ENCODE measurements at places on chromosomes 3 and 15.

DNA sequence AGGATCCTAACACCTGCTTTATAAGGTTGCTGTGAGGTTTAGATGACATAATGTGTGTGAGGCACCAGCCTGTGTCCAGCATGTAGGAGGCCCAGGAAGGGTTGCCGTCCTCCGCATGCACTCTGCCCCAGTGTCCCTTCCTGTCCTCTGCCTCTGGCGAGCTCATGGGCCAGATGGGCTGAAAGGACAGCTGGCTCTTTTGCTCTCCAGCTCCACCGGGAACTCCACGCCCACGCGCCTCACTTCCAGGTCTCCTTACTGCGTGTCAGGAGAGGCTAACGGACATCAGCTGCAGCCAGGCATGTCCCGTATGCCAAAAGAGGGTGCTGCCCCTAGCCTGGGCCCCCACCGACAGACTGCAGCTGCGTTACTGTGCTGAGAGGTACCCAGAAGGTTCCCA, 12.2 kb downstream of the MUC20 start:
- no peak for DNase-seq

- DNase-seq: no peak
Measured at GRCh38 chr3:37926611-37927010, 64.0 kb upstream of the VILL start.

DNA sequence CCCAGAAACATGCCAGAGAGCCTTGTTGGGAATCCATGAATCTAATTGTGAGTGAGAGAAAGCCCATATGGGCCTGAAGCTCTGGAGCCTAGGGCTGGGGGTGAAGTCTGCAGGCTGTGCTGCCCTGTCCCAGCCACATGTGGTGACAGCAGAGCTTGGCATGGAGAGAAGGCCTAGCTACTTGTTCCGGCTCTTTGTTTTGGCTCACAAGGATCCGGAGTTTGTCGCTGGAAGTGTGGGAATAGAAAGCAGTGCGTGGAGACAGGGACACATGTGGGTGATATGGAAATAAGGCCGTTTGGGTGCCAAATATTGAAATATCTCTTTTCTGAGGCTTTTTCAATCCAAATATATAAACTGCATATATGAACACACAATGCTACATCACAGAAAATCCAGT, 78.2 kb downstream of the CLSTN2 start:
- no peak for DNase-seq

DNA sequence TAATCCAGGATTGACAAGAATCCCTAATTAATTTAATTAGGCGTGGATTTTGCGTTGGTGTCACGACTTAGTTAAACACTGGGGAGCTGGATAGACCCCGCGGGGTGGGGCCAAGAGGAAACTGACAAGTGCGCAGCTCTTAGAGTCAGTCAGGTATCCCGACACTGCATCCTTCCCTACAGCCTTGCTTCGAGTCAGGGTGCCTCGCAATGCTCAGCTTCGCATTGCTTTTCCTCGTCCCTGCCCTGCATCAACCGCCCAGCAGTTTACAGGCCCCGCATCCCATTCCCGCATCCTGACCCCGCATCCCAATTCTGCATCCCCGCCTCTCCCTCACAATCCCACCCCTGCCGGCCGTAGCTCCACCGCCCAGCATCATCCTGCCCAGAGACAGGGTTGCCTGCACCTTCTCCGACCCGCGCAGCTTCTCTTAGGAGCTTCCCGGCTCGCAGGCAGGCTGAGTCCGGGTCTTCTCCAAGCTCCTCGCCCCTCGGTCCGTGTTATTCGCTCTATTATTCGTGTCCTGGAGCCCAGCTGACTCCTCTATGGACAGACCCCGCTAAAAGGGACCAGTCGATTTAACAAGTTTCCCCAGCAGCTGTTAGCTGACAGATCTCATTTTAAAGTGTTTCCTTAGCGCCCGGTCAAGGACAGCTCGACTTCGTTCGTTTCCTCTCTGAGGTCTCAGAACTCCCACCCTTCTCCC, 699 bp upstream of the SHOX2 start:
- DNase-seq: no peak

DNA sequence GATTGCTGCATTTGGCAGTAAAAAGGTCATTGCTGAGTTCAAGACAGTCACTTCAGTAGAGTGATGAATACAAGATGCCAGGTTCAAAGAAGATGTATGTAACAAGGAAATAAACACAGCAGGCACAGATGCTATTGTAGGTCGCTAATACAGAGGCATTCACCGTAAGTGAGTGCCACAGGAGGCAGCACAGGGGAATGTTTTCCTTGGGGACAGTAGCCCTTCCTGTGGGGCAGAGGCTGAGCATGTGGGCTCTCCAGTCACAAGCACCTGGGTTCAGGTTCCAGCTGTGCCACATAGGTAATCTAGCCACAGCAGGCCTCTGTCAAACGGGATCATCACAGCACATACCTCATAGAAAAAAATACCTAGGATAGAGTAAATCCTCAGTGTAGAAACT, 86.3 kb downstream of the RSL24D1 start:
- no peak for DNase-seq

GRCh38 chr3:102926618-102927017, 491.8 kb downstream of the ZPLD1 start:
- DNase-seq: no peak

DNA sequence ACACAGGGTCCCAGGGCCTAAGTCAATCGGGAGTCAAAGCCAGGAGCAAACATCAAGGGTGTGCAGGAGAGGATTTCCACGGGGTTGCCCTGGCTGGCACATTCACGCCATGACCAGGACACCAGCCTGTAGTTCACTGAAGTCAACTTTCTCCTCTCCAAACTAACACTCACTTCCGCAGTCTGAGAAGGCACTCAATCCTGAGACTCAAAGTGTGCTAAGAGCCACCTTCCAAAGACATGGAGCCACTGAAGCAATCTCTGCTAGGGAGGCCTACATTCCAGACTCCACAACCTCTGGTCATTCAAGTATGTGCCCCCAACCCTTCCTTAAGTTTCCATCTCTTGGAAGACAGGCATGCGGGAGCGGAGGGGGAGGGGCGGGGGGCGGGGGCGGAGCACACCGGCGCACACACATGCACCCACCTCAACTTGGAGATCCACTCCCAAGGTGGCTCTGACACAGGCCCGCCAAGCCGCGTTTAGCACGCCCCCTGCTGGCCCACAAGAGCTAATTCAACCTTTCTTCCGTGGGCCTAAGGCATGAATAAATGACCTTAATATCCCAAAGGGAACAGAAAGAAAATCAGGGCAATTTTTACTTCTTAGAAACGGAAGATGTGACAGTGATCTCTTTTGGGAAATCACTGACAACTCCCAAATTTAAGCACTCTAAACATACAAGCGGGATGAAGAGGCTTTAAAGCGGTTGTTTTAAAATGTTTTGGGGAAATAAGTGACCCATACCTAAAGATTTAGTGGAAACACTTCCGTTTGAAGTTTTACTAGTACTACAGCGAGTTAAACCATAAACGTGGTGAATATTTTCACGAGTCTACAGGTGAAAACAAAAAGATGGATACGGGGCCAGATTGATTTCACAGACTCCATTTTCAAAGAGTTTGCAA, 162.5 kb upstream of the CHRNA7 start:
- peak; percentile 15 for DNase-seq

DNA sequence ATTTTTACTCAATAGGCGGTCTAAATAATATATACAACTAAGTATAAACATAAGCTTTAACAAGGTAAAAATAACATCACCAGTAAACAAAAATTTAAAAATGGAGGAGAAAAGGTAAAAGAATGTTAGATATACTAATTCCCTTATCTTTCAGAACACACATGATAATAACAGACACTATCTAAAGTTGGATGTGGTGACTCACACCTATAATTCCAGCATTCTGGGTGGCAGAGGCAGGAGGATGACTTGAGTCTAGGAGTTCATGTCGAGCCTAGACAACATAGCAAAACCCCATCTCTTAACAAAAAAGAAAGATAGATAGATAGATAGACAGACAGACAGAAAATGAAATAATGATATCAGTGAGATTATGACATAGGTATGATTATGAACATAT, 85.1 kb downstream of the STAG1 start:
- DNase-seq: no peak

DNA sequence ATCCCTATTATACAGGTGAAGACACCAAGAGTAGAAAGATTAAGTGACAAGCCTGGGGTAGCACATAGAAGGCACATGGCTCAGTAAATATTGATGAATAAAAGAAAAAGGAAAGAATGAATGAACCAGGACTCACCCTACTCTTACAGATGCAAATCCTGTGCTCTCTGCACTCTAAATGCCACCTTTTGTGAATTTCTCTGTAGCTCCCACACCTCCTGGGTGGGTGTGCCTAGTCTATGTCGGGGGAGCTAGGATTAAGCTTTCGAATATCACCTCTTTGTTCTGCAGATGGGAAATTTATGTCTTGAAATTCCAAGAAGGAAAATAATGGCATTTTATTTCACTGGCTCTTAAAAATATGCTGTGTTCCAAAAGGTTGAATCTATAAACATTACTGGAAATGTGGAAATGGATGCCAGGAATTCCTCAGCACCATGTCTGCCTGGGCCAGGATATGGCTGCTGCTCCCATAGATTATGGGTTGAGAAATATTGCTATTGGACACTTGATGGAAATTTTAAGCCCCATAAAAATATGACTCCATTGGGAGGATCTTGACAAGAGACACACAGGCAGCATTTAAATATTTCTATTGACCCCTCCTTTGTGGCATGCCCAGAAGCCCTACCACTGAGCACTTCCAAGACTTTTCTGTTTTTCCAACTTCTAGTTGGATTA, 43.3 kb downstream of the CCNB2 start:
- DNase-seq: no peak

GRCh38 chr3:160986069-160986468, 119.1 kb downstream of the B3GALNT1 start:
- no peak for DNase-seq

DNA sequence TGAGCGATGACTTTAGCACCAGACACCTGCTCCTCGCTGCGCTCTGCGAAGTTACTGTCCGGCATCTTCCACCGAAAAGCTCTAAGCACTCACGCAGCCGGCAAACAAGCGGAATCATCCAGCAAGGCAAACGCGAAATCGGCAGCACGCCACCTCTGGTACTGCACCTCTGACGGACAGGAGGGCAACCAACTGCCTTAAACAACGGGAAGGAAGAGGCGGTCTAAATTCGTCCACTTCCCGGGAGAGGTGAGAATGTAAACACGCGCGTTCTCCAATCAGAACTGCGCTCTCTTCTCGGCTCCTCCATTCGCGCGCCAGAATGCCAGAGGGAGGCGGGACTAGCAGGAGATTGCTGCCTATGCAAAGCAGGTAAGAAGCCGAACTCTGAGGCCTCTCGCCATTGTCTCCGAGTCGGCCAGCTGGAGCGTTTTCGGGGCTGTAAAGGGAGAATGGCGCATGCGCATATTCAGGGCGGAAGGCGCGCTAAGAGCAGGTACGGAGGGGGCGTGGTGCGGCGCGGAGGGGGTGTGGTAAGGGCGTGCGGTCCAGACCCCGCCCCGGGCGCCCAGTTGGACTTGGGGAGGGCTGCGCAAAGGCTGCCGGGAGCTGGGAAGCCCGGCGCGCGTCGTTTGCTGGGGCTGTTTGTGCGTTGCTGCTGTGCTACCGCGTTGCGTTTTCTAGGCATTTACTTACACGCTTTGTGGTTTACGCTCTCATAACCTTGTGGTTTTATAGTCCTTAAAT, at the start of the genes BTD and HACL1:
Gene BTD, plus strand, starts transcription at position 347 of the 747 bp plus-strand sequence. CDS start 33,695 bp downstream, outside the sequence.
Gene HACL1, minus strand, starts transcription at position 171 of the 747 bp plus-strand sequence. Its CDS starts 106 bp downstream, at position 65.
- DNase-seq: peak; percentile 97

- no peak for DNase-seq
Measured at GRCh38 chr15:83854321-83854720, 200.4 kb downstream of the ADAMTSL3 start.

Data from stimulated activated CD8-positive, alpha-beta memory T cell treated with anti-CD3 and anti-CD28 coated beads, Interleukin-7, amount 100 ng/mL, for 4 hours (primary cell).